ENCODE measurements at places on chromosomes 6 and 20. TPM values are rescaled to one million over a fixed set of nuclear protein-coding genes. Genes with fewer than 3 reads are reported as not detected.

Gene KCNG1
- 26.2 TPM for total RNA-seq

Gene HNF4A
- 17.3 TPM for total RNA-seq

Gene RSPO3
- total RNA-seq, result 97.7 TPM

Gene GRM4
- total RNA-seq, result 0.17 TPM

Gene LAMA5
- 500 TPM for total RNA-seq

Gene LST1
- not detected for total RNA-seq

Gene PKIG
- total RNA-seq, result 31.3 TPM

Gene CDSN
- not detected for total RNA-seq

Gene ATAT1
- total RNA-seq, result 5.7 TPM

Gene ZNF334
- total RNA-seq, result not detected
